ENCODE measurements at places on chromosomes 7 and 10.

- no peak for DNase-seq
Observed at GRCh38 chr7:30331338-30331737, 46.9 kb downstream of the ZNRF2 start.

DNA sequence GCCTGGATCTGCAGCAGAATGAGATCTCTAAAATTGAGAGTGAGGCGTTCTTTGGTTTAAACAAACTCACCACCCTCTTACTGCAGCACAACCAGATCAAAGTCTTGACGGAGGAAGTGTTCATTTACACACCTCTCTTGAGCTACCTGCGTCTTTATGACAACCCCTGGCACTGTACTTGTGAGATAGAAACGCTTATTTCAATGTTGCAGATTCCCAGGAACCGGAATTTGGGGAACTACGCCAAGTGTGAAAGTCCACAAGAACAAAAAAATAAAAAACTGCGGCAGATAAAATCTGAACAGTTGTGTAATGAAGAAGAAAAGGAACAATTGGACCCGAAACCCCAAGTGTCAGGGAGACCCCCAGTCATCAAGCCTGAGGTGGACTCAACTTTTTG, 21.4 kb downstream of the LRRC17 start:
- no peak for DNase-seq

GRCh38 chr10:30155401-30155800, 96.0 kb upstream of the JCAD start:
- no peak for DNase-seq

GRCh38 chr10:107718864-107719263, 554.4 kb upstream of the SORCS1 start:
- no peak for DNase-seq

GRCh38 chr7:156780724-156781455, 112.1 kb downstream of the LMBR1 start:
- DNase-seq: no peak

DNA sequence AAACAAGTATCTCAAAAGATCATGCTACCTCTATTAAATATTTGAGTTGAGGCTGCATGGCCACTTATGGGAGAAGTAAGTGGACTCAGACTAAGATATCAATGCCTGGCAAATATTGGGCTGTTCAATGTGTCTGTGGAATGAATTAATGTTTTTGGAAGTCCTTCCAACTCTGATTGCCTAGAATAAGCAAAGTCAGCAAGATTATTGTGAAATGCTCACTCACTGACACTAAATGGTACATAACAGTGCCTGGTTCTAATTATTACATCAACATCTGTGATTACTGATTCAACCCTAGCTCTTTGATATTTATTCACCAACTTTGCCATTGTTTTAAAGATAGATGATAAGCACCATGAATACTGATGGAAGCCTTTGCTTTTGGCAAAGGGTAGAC, 45.5 kb upstream of the HDAC9 start:
- no peak for DNase-seq

DNA sequence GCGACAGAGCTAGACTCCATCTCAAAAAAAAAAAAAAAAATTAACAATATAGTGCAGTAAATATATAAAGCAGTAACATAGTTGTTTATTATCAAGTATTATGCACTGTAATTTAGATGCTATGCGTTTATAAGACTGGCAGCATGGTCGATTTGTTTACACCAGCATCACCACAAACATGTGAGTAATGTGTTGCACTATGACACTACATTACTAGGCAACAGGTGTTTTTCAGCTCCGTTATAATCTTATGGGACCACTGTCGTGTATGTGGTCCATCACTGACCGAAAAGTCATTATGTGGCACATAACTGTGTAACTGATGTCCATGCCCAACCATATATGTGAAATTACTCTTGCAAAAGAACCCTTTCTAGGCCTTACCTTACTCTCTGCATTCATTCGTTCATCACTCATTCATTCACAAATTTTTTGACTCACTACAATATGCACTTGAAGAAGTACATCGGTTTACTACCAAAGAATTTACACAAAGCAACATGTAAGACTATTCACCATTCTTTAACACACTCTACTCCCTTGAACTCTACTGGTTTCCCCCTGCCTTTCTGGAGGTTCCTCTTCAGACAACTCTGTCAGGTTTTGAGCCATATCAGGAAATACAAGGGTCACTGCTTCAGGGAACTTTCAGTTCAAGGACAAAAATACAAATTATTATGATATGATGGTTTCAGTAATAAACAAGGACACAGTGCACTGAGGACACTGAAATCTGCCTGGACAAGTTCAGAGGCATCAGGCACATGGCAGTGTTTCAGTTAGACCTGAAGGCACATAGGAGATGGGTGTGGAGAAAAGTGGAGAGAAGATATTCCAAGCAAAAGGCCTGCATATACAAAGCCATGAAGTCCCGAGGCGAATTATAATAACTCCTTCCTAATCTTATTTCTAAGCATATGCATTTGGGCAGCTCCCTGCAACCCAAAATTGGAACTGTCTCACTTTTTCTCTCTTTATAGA, 17.4 kb downstream of the ITGB1 start:
- DNase-seq: no peak
